ENCODE measurements at places on chromosomes 12 and 14.

GRCh38 chr14:42517806-42518500 lies 911.3 kb downstream of the LRFN5 start:
- no peak for DNase-seq

GRCh38 chr14:75865531-75865930 lies 116.3 kb downstream of the TGFB3 start:
- no peak for DNase-seq

DNA sequence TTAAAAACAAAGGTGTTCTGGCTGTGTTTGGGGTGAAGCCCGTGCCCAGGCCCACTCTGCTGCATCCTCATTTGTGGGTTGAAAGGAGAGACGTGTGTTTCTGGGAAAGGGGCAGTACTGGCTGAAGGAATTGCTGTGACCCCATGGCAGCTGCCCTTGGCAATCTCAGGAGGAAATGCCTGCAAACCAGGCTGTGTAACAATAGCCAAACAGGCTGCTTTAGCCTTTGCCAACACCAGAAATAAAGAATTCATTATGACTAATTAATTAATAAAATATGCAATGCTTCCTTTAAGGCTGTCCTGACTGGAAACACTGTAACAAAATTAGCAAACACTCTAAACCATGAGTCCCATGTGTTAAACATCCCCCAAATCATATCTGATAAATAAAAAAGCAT lies 53.0 kb upstream of the KRR1 start:
- no peak for DNase-seq

GRCh38 chr12:8698879-8699278 lies 1.1 kb downstream of the RIMKLB start:
- DNase-seq, result no peak

GRCh38 chr14:104323551-104324175 lies 185.3 kb downstream of the KIF26A start:
- DNase-seq, result no peak

- DNase-seq, result no peak
Observed at GRCh38 chr14:56770512-56770911, 39.8 kb downstream of the OTX2 start.

- no peak for DNase-seq
Observed at GRCh38 chr14:57293866-57294837, 25.4 kb downstream of the AP5M1 start.

DNA sequence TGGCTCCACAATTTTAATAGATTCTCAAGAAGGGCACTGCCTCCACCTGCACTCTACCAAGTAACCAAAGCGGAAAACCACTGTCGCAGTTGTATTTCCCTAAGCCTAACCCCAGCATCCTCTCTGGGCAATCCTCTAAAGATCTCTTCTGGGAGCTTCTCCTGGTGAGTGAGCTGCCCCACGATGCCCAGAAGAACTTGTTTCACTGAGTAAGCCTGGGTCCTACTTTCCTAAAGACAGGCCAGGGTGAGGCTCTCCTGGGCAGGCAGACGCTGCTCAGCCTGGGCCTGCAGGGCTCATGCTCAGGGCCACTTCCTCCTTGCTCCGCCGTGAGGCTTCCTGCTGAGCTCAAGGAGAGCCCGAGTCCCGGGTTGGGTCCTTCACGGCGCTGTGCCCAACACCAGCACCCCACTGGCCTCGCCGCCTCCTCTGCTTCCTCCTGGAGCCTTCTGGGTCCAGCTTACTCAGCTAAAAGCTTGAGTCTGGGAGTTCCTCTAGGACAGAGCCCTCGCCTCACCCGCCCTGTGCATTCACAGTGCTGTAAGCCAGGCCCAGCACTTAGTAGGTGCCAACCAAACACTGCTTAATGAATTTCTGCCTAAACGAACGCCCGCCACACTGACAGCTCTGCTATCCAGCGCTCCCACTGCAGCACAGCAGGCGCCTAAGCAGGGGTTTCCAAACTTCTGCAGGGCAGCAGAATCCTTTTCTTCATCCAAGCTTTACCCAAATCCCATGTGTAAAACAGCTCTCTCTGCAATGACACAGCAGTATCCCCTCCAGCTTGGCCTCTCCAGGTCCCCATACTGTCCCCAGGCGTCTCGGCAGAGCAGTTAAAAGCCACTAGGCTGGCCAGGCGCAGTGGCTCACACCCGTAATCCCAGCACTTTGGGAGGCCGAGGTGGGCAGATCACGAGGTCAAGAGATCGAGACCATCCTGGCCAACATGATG lies 5.7 kb downstream of the RAB35 start:
- peak; percentile 44 for DNase-seq

- DNase-seq, result no peak
Observed at GRCh38 chr14:70473825-70474224, 21.9 kb downstream of the ADAM21 start.

- DNase-seq, result no peak
Observed at GRCh38 chr12:22014041-22014782, 31.8 kb upstream of the CMAS start.

DNA sequence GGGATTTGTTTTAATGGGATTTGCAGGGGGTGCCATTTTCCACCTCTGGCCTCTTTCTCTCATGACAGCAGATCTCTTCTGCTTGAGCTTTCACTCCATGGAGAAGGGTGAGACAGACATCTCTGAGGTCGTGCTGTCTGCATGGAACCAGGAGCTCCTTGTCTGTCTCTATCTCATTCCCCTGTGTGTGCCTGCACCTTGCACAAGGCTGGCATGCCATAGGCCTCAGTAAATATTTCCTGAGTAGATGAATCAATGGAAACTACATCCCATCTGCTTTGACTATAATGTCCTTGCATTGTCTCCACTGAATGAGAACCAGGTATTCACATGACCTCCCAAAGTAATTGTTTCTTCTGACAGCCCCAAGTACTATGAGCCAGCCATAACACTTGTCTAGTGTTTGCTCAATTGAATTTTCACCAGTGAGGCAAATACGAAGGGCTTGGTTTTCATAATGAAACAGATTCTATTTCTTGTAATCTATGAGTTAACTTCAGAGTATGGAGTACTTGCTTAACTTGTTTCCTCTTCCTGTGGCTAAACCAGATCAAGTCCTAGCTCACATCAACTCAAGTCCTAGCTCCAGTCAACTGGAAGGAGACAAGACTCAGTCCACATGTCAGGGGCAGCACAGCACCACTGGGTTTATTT lies 32.3 kb downstream of the KCNK13 start:
- no peak for DNase-seq

DNA sequence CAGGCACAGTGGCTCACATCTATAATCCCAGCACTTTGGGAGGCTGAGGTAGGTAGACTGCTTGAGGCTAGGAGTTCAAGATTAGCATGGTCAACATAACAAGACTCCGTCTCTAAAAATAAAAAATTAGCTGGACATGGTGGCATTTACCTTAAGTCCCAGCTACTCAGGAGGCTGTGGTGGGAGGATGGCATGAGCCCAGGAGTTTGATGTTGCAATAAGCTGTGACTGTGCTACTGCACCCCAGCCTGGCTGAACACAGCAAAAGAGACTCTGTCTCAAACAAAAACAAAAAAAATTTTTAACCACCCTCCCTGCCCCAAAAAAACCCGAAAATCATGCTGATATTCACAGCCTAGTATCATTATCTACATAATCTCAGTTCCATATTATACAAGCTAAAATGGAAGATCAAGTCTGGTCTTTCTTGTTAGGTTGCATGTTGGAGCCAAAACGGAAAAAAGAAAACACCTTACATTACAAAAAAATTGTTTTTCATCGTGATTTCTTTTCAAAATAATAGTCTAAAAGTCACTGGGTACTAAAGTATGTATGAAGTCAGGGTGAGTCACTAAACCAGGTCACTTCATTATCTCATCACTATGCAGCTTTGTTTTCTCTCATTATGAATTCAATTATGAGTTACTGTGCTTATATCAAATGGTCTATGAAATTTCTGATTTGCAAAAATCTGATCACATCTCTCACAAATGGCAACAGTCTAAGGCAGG lies 13.8 kb downstream of the GXYLT1 start:
- DNase-seq, result no peak

GRCh38 chr12:19186722-19187661 lies 57.5 kb downstream of the PLEKHA5 start:
- DNase-seq, result no peak

- no peak for DNase-seq
Observed at GRCh38 chr12:110677206-110677911, 11.6 kb downstream of the HVCN1 start.

- no peak for DNase-seq
Observed at GRCh38 chr14:53237488-53237887, 84.4 kb upstream of the DDHD1 start.

- DNase-seq, result no peak
Observed at GRCh38 chr14:83975435-83975834, 1554.5 kb upstream of the FLRT2 start.

DNA sequence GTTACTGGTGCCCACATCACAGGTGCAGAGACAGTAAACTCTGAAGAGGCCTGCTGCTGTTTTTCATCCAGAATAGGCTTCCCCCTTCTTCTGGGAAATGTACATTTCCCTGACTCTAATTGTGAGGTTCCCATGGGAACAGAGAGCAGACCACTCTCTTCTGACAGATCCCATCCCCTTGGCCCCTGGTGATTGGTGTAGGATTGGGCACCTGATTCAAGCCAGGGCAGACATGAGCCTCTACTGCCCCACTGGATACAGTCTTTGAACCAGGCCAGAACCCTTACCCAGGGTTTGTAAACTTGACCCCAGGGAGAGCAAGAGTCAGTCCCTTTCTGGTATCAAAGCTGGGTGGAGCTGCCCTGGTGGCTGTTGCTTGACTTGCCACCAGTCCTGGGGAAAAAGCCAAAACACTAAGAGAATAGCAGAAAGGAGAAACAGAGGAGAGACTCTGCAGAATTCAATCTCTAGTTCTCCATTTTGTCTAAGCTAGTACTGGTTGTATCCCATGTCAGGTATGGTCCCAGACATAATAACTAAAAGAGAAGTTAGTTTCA lies 14.8 kb upstream of the NFYB start:
- no peak for DNase-seq

DNA sequence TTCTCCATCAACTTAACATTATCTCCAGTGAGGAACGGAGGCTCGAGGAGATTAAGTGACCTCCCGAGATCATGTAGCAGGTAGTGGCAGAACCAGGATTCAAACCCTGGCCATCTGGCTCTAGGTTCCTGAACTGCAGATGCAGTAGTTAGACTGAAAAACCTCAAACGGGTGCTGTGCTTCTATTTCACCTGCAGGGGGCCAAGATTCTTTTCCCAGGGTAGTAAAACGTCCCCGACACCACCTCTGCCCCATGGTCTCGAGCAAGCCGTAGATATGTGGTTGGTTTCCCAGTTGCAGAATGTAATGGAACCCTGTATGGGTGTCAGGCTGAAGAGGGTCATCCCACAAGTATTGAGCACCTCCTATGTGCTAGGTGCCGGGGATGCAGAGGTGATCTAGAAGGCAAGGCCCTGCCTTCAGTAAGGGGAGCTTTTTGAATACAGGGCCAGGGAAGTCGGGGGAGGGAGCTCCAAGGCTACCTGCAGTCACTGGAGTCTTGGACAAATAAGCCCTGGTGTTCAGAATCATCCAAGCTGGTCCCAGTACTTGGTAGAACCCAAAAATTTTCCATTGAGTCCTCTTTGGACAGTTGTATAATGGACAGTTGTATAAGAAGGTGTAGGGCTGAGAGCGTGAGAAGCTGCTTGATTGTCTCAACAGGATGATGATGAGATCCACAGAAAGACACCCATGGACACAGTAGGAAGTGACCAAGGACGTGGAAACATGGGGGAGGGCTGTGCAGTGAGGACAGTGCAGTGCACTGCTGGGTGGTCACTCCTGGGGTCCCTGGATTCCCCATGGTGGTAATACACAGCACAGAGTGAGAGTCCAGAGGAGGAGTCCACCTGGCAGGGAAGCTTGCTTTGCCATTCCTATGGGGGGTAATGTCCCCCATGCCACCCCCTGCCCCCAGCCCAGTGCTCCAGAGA lies 197.2 kb downstream of the CHST11 start:
- peak; percentile 28 for DNase-seq

DNA sequence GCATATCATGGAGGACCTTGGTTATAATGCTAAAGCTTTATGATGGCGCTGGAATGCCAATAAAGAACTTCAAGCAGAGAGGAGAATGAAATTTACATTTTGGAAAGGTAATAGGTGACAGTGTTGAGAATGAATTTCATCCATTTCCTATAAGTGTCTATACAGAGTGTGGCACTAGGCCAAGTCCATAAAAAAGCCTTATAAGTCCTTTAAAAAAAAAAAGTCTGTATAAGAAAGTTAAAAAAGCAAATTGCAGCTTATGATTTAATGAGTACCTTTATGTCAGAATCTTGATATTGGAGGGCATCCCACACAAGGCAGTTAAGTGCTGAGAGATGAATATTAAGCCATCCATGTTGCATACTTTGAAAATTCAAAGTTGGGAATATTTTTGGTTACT lies 62.4 kb downstream of the ATF7IP start:
- no peak for DNase-seq

GRCh38 chr12:179131-179884 lies 34.6 kb downstream of the SLC6A12 start:
- DNase-seq, result no peak

DNA sequence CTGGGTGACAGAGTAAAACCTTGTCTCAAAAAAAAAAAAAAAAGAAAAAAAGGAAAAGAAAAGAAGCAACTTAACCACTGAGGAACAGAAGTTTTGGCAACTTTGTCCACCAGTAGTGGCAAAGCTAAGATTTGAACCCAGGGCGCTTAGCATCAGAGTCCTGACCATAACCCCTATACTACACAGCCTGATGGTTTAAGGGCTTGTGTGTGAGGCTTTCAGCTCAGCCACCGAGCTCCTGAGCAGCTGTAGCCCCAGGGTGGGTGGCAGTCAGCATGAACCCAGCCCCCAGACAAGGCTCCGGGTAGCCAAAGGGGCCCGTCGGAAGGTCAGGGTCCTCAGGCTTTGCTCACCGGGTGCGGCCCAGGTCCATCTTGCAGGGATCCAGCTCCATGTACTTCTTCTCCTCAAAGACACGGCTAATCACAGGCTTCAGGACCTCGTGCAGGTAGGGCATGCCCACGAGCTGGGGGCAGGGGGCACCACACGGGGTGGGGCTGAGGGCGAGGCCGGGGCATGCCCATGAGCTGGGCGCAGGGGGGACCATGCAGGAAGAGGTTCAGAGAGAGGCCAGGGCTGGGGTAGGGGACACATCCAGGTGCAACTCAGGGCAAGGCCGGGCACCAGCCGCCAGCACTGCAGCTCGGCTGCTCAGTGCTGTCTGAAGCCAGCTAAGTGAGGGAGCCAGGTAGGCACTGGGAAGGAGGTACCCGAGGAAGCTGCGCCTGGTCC lies 20.9 kb downstream of the RASAL1 start:
- no peak for DNase-seq

DNA sequence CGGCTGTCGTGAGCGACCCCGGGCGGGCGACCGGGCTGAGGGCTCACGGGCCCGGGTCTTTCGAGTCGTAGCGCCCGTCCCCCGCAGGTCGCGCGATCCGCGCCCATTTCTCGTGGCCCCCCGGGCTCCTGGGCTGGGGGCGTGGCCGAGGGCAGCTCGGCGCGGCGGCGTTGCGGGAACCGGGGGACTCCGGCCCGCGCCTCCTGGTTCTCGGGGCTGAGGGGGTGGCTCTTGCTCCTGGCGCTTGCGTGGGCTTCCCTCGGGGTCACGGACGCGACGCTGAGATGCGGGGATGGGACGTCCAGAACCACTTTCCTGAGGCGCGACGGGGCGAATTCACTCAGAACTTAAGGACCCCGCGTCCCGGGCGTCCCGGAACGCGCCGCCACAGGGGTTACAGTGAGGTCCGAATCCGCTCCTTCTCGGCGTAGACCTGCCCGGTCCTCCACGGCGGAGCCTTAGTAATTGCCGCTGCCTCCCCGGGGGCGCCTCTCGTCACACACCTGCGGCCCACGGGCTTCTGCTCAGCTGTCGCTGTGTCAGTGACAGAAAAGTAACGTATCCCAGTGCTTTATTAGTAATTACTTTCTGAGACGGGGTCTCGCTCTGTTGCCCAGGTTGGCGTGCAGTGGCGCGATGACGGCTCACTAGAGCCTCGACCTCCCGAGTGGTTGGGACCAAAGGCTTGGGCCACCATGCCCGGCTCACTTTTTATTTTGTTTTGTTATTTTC lies 606 bp downstream of the EP400 start:
- DNase-seq, result peak; percentile 37

All from stimulated activated CD4-positive, alpha-beta T cell treated with anti-CD3 and anti-CD28 coated beads, Interleukin-4, amount 100 ng/mL, for 24 hours (primary cell).